ENCODE measurements at places on chromosomes 1 and 21.

DNA sequence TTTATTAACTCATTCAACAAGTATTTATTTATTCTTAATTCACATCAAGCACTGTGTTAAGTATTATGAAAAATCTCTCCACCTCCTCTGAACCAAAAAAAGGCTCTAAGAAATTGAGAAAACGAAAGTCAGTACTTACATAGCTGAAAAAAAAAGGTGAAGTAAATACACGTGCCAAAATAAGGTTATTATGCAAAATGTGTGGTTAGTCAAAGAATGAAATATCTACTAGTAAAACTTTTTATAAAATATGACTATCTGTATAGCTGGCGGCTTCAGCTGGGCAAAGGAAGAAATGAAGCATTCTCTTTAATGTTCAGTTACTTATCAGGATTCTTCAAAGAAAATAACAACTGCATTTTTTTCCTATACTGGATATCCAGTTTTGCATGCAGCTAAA, 35.5 kb upstream of the ASPM start:
- no peak for DNase-seq

GRCh38 chr1:157404614-157405013, 147.7 kb downstream of the FCRL5 start:
- no peak for DNase-seq

DNA sequence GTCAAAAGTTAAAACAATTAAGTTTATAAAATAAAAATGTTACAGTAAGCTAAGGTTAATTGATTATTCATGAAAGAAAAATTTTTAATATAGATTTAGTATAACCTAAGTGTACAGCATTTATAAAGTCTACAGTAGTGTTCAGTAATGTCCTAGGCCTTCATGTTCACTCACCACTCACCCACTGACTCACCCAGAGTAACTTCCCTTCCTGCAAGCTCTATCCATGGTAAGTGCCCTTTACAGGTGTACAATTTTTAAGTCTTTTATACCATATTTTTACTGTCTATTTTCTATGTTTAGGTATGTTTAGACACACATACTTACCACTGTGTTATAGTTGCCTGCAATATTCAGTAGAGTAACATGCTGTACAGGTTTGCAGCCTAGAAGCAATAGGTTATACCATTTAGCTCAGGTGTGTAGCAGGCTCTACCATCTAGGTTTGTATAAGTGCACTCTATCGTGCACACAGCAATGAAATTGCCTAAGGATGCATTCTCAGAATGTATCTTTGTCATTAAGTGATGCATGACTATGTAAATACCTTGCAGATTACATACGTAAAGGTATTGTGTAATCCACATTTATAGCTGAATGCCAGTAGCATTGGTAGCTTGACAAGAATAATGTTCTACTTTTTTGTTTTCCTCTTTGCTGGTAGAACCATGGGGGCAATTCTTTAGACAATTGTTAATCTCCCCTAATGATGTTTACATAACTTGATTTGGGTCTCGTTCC, 35.7 kb upstream of the GPR88 start:
- DNase-seq, result no peak

DNA sequence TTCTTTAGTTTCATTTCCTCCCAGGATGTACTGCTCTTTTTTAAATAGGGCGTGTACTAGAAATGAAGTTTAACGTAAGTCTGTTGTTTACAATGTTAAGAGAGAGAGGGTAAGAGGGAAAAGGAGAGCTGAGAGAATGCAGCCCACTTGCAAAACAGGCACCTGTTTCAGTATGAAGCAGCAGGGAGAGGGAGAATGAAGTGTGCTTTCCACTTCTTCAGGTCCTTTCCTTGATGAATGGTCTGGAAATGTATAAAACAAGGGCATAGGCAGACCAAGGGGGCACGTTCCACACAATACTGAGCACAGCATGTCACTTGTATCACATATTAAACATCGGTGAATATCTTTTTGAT, 2.0 kb downstream of the KCNA3 start:
- DNase-seq, result no peak

DNA sequence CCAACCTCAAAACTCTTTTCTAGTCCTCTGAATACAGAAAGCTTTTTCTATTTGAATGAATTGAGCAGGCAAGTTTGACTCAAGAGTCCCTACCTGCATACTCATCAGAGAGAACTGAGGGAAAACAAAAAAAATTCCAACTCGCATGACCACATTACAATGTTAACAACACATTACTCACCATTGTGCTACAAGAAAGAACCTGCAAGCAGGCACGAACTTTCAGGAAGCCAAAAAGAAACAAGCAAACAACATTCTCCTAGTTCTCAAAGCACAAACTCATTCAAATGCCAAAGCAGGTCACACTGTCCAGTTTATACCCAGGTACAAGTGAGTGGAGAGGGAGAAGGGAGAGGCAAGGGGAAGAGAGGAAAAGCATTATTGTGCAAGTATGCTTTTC, 14.6 kb downstream of the OTUD7B start:
- no peak for DNase-seq

GRCh38 chr1:10502206-10502605, 27.5 kb downstream of the PEX14 start:
- no peak for DNase-seq

- DNase-seq, result no peak
Measured at GRCh38 chr1:221440658-221441057, 301.2 kb downstream of the DUSP10 start.

- no peak for DNase-seq
Measured at GRCh38 chr1:101105877-101106276, 80.3 kb upstream of the DPH5 start.

GRCh38 chr1:209870151-209870831, 42.5 kb downstream of the UTP25 start:
- no peak for DNase-seq

Data from substantia nigra (tissue), 51 donors.